Fibroblast of the aortic adventitia (primary cell): ENCODE measurements at places on chromosomes 6 and 20.

GRCh38 chr6:69914015-69914485, 47.7 kb downstream of the COL19A1 start:
- DNase-seq = no peak

DNA sequence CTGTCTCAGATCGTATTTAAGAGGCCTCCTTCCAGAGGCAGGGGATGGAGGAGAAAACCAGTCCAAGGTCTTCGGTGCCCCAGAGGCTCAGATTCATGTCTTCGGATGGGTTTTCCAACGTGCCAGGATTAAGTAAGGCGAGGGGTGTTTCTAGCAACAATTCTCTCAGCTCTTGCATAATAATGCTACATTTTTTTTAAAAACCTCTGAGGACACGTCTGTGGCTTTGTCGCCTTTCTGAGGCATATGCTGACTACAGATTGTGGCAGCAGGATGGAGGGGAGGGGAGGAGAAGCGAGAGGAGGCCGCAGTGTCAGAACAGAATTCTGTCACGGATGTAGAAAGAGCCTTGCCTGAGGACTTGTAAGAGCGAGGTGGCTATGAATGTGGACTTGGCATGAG, 17.7 kb upstream of the CCDC167 start:
- no peak for DNase-seq

- DNase-seq = peak; percentile 96
Measured at GRCh38 chr6:166598441-166599138, 12.1 kb upstream of the RAMACL start.

DNA sequence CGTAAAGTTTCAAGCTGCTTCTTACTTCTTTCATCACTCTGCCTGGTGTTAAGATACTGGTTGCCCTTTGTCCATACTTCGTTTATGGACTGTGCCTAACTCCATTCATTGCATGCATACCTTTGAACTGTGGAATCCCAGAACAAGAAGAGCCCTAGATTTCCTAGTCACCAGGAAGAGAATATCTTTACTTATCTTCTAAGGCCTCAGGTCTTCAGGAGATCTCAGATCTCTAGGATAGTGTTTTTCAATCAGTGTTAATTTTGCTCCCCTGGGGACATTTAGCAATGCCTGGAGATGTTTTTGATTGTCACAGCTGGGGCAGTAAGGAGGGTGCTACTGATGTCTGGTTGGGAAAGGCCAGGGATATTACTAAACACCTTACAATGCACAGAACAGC, 35.5 kb upstream of the GJA1 start:
- no peak for DNase-seq

GRCh38 chr6:34926655-34927054, 37.6 kb downstream of the ANKS1A start:
- DNase-seq = peak; percentile 20

DNA sequence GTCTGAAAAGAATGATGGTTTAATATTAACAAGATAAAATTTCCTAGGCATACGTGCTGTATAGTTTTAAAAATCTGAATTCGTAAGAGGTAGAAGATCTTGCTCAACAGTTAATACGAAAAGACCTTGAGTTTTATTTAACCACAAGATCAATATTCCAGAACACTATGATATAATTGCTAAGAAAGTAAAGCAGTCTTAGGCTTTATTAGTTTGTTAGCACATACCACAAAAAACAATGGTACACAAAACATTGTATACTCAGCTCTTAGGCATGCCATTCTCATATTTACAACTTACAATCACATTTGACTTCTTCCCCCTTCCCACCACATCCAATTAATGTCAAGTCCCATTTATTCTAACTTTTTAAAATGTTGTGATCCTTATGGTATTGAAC, 24.4 kb upstream of the STXBP5 start:
- no peak for DNase-seq

GRCh38 chr6:1481286-1481685, 91.9 kb downstream of the FOXF2 start:
- peak; percentile 90 for DNase-seq

DNA sequence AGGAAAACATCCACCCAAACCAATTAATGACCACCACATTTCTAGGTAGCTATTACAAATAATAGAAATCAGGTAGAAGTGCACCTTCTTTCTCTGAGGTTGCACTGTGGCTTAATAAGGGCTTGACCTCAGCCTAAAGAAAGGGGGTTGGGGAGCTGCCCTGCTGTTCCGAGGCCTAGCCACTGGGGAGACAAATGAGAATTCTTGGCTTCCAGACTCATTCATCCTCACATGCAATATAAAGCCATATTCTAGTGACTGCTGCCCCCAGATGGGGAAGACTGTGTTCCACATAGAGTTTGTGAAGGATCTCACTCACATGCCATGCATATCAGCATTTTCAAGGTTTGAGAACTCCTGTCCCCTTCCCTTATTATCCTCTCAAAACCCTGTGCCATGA, 22.9 kb downstream of the SAYSD1 start:
- DNase-seq = no peak

DNA sequence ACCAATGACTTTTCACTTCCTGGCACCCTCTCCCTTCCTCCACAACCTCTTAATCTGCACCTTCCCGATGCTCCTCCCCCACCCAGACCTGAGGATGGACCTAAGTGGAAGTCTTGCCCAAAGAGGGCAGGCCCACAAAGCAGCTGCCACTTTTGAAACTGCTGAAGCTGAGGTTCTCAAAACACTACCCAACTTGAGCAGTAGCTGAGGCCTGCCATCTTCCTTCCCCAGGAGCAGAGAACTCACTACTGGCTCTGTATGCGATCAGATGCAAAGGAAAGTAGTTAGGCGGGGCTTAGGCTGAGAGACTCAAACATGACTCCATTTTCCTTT, 1.5 kb downstream of the HM13 start:
- DNase-seq = no peak

DNA sequence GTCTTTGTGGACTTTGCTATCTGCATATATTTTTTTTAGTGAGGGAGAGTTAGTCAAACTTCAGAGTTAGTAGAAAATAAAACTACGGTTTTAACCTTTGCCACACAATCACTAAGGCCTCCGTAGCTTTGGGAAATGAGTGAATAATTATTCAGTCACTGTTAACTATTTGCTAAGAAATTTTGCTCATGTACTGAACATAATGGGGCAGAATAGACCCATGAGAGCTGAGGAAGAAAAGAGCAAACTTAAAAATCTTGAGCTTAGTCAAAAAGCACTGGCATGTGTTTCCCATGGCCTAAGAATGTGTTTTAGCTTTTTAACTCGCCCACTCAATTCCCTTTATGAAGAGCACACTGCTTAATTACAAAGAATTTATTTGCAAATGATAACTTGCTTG, 60.4 kb upstream of the SUPT3H start:
- no peak for DNase-seq

- no peak for DNase-seq
Measured at GRCh38 chr20:19802492-19803158, 44.6 kb downstream of the RIN2 start.

GRCh38 chr6:3453413-3454272, 3.2 kb downstream of the SLC22A23 start:
- DNase-seq = no peak

DNA sequence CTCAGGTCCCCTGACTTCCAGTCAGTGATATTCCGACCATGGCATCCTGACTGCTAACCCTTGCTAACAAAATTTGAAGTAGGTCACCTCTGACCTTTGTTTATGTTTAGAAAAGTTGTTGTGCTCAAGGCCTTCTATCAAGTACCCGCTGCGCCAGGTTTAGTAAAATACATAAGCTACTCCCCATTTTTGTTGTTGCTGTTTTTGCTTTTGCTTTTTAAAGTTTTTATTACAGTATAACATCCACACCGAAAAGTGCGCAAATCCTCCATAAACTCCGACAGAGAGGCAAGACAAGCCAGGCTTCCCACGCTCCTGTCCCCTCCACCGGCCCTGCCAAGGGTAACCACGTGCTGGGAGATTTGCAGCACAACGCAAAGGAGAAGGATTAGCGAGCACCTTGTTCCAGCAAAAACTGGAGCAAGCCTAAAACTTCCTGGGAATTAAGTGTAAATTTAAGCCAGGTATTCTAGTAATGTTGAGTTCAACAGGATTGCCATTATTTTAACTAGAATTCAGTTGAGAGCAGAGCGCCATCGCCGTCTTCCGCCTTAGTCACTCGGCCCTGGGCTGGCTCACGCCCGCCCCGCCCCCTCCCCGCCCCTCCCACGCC, 17.8 kb upstream of the HMGN4 start:
- no peak for DNase-seq

GRCh38 chr20:62133864-62134263, 9.3 kb downstream of the PSMA7 start:
- DNase-seq = no peak

- DNase-seq = no peak
Measured at GRCh38 chr6:158039178-158039557, 57.5 kb downstream of the SYNJ2 start.

- DNase-seq = no peak
Measured at GRCh38 chr6:56956491-56956890, 1.6 kb downstream of the BEND6 start.

DNA sequence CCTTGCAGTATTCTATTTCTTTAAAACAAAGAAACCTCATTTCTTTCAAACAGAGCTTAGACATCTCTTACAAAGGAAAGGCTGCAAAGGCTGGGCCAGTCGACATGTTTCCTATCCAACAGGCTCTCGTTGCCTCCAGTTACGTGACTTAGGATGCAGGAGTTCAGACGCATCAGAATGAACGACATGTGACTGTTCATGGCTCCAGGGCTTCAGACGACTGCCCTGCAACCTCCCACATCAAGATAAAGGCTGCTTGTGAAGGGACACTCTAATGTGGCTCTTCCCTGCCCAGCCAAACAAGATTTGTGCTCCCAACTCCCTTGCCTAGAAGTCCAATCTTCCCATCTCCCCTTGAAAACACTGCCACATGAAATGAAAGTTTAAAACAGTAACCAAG, 14.3 kb upstream of the NEDD9 start:
- DNase-seq = no peak
